GM23248 (cell line): ENCODE measurements at places on chromosomes 3 and 15. TPM values are rescaled to one million over a fixed set of nuclear protein-coding genes. Genes with fewer than 3 reads are reported as not detected.

DNA sequence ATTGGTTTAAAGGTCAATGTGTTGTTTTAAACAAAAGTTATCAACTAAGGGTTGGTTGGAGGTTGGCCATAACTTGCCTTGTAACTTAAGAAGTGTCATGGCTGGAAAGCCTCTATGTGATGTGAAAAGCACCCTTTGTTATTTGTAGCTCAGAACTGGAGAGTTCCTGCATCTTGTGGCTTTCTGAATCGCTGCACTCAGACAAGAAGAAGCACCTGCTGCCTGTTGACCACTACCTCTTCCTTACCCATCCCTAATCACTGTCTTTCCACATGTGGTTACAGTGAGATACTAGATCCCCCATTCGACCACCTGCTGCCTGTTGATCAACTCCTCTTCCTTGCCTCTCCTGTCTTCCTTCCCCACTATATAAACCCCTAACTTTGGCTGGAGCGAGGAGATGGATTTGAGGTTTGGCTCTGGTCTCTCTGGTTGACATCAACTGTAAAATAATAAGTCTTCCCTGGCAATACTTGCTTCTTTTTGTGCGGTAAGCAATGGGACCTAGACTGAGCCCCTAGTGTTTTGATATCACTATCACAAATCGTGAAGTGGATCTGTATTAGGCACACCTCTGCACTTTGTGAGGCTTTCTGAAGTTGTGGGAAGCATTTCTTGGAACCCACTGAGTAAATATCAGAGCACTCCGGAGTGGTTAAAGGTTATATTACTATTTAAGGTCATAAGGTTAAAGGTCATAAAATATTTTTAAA lies 13.8 kb downstream of the RPL39L start:
- H3K36me3 ChIP-seq = no peaks in the 10 kb centered on the region
- no peak overlapping the region for H3K27ac ChIP-seq
- H3K27me3 ChIP-seq = no peaks in the 10 kb centered on the region
- H3K4me3 ChIP-seq = no peak overlapping the region
- DNase-seq = no peak

GRCh38 chr15:99962006-99962561 lies 228.8 kb upstream of the LYSMD4 start:
- no peak overlapping the region for H3K27ac ChIP-seq
- H3K4me1 ChIP-seq = no peaks in the 10 kb centered on the region
- H3K36me3 ChIP-seq = no peaks in the 10 kb centered on the region
- H3K27me3 ChIP-seq = no peaks in the 10 kb centered on the region
- no peak overlapping the region for H3K4me3 ChIP-seq

The NMNAT3 gene
- not detected in 2 replicates for total RNA-seq

- H3K27ac ChIP-seq = no peak overlapping the region
- peaks cover 21% of the 10 kb centered on the region for H3K4me1 ChIP-seq
- peaks cover 4% of the 10 kb centered on the region; the same call in 1 of the 2 replicates for H3K36me3 ChIP-seq
Measured at GRCh38 chr3:53324105-53324504, 23.2 kb downstream of the DCP1A start.

- no peak overlapping the region for H3K27ac ChIP-seq
- DNase-seq = no peak
- no peak overlapping the region for H3K4me3 ChIP-seq
- no peaks in the 10 kb centered on the region for H3K27me3 ChIP-seq
- H3K4me1 ChIP-seq = peaks cover 12% of the 10 kb centered on the region; the same call in 1 of the 2 replicates
- peaks cover 4% of the 10 kb centered on the region; the same call in 1 of the 2 replicates for H3K36me3 ChIP-seq
Measured at GRCh38 chr3:136979204-136979603, 21.4 kb downstream of the IL20RB start.

The MEX3B gene
- 11.4 and 13.3 TPM in 2 replicates for total RNA-seq

DNA sequence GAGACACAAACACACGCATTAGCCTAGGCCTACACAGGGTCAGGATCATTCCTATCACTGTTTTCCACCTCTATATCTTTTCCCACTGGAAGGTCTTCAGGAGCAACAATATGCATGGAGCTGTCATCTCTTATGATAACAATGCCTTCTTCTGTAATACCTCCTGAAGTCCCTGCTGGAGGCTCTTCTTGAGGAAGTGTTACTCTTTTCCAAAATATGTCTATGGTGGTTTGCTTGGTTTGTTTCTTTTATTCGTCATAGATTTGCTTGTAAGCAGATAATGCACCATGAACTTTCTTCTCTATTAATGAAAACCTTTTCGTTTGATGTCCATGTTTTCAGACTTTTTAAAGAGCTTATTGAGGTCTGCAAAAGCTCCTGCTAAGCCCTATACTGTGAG lies 109.3 kb downstream of the GMPS start:
- H3K36me3 ChIP-seq = no peaks in the 10 kb centered on the region
- no peak overlapping the region for H3K27ac ChIP-seq
- no peaks in the 10 kb centered on the region for H3K27me3 ChIP-seq
- no peaks in the 10 kb centered on the region for H3K4me1 ChIP-seq
- peak; percentile 15 for DNase-seq

- H3K4me1 ChIP-seq = no peaks in the 10 kb centered on the region
- DNase-seq = no peak
Measured at GRCh38 chr15:48914717-48915116, 36.8 kb downstream of the EID1 start.

DNA sequence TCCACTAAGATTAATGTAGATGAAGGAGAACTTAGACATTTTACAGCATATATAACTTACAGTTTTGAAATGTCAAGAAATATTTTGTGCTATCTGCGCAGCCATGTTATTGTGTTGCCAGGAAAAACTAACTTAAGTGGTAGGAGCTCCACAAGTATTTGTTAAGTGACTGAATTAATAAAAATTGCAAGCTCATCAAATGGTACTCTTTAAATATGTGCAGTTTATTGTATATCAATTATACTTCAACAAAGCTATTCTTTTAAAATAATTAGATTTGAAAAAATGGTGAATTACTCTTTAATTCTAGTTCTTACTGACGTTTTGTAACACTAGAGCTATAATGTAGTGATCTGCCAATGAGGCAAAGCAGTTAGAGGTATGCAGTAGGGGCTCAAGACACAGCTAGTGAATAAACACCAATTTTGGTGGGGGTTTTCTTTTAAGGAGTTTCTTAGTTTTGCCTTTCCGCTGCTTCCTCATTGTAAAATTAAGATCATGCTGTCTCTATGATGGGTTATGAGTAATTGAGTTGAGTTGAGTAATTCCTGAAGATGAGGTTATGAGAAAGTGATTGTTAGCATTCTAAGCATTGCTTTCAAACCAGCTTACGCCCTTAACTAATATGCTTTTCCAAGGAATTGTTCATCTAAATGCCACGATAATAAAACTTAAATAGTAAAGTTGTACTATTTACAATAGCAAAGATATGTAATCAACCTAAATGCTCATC lies 10.9 kb upstream of the LXN start:
- H3K4me1 ChIP-seq = peaks cover 38% of the 10 kb centered on the region
- no peaks in the 10 kb centered on the region for H3K27me3 ChIP-seq
- peak; percentile 86 for DNase-seq
- H3K36me3 ChIP-seq = 0 out of 2 replicates have a peak, but pooled peaks cover 6% of the 10 kb centered on the region
- 0 out of 2 replicates have a peak overlapping the region, but pooled peaks have one; percentile 17 for H3K4me3 ChIP-seq

GRCh38 chr3:95408464-95408862 lies 1345.6 kb downstream of the NSUN3 start:
- DNase-seq = no peak
- no peaks in the 10 kb centered on the region for H3K27me3 ChIP-seq
- H3K4me1 ChIP-seq = no peaks in the 10 kb centered on the region
- no peaks in the 10 kb centered on the region for H3K36me3 ChIP-seq
- no peak overlapping the region for H3K4me3 ChIP-seq

- no peaks in the 10 kb centered on the region for H3K36me3 ChIP-seq
- no peaks in the 10 kb centered on the region for H3K27me3 ChIP-seq
- peak; percentile 49 for DNase-seq
- H3K4me1 ChIP-seq = no peaks in the 10 kb centered on the region
- H3K4me3 ChIP-seq = no peak overlapping the region
- no peak overlapping the region for H3K27ac ChIP-seq
Measured at GRCh38 chr3:155252535-155252934, 40.9 kb downstream of the STRIT1 start.

- H3K27me3 ChIP-seq = no peaks in the 10 kb centered on the region
- peak; percentile 100 for DNase-seq
- H3K36me3 ChIP-seq = no peaks in the 10 kb centered on the region
- H3K27ac ChIP-seq = peak overlapping the region; percentile 94
Measured at GRCh38 chr3:159765030-159765859, 223.4 kb upstream of the IL12A start.

The SELENOT gene
- total RNA-seq = 92.8 and 179 TPM in 2 replicates

DNA sequence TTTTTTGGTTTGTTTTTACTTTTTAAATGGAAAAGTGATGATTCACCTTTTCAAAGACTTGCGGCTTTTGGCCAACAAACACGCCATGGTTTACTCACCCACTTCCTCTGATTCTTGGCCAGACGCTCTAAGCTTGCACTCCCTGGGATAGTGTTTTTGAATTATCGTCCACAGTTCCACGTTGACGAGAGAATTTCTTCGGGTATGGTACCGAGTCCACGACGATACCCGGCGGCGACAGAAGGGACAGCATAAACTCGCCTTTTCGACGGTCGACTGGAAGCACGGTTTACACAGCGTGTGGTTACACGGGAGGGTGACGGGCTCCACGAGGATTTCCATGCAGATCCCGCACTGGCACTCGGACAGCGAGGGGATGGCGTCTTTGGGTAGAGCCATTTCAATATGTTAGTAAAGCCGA lies 783 bp downstream of the RNF168 start:
- DNase-seq = peak; percentile 98
- no peaks in the 10 kb centered on the region for H3K27me3 ChIP-seq
- peaks cover 22% of the 10 kb centered on the region for H3K4me1 ChIP-seq
- H3K36me3 ChIP-seq = no peaks in the 10 kb centered on the region
- H3K4me3 ChIP-seq = peak overlapping the region; percentile 91

The ASB14 gene
- not detected in 2 replicates for total RNA-seq

The GRAMD1C gene
- 3.2 and 19.9 TPM in 2 replicates for total RNA-seq

The RFX7 gene
- 5.8 and 6.3 TPM in 2 replicates for total RNA-seq

GRCh38 chr3:129365296-129366136 lies 62.9 kb downstream of the EFCAB12 start:
- no peaks in the 10 kb centered on the region for H3K36me3 ChIP-seq
- no peak overlapping the region for H3K27ac ChIP-seq
- peaks cover 17% of the 10 kb centered on the region for H3K27me3 ChIP-seq
- no peak for DNase-seq
- no peak overlapping the region for H3K4me3 ChIP-seq

DNA sequence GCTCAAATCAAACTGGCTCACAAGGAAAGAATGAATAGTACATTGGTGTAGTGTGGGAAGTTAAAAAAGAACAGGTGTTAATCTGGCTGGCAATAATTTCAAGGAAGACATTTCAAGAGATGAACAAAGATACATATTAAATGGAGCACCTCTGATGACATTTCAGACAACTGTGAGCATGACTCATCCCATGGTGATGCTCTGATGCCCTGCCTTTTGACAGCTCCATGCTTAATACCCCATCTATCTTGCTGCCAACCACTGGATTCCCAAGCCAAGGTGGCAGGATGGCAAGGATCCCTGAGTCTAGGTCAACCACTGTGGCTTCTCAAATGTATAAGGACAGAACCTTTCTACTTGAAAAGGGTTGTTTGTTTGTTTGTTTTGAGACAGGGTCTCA lies 29.3 kb downstream of the LRRC2 start:
- H3K4me3 ChIP-seq = no peak overlapping the region
- H3K4me1 ChIP-seq = peaks cover 21% of the 10 kb centered on the region
- no peak overlapping the region for H3K27ac ChIP-seq
- no peaks in the 10 kb centered on the region for H3K27me3 ChIP-seq

GRCh38 chr3:17194116-17194515 lies 309.4 kb downstream of the PLCL2 start:
- H3K27ac ChIP-seq = no peak overlapping the region
- DNase-seq = no peak
- H3K27me3 ChIP-seq = no peaks in the 10 kb centered on the region
- H3K4me1 ChIP-seq = peaks cover 13% of the 10 kb centered on the region

The TRAT1 gene
- not detected in 2 replicates for total RNA-seq

- H3K27ac ChIP-seq = peak overlapping the region; percentile 88
- H3K4me1 ChIP-seq = peaks cover 26% of the 10 kb centered on the region
- H3K27me3 ChIP-seq = no peaks in the 10 kb centered on the region
Measured at GRCh38 chr3:120559242-120560061, 36.7 kb upstream of the NDUFB4 start.

The MYRIP gene
- 0.32 TPM in 1 of 2 replicates, not detected in the other for total RNA-seq

The SOX14 gene
- total RNA-seq = not detected in 2 replicates

GRCh38 chr15:29470794-29471193 lies 201.2 kb upstream of the NSMCE3 start:
- no peaks in the 10 kb centered on the region for H3K27me3 ChIP-seq
- H3K27ac ChIP-seq = no peak overlapping the region
- no peaks in the 10 kb centered on the region for H3K36me3 ChIP-seq
- no peak overlapping the region for H3K4me3 ChIP-seq
- no peaks in the 10 kb centered on the region for H3K4me1 ChIP-seq
- DNase-seq = no peak

- DNase-seq = peak; percentile 34
- H3K4me1 ChIP-seq = peaks cover 22% of the 10 kb centered on the region
- no peaks in the 10 kb centered on the region for H3K36me3 ChIP-seq
- H3K27me3 ChIP-seq = no peaks in the 10 kb centered on the region
- no peak overlapping the region for H3K4me3 ChIP-seq
Measured at GRCh38 chr3:56923526-56924224, 121.9 kb upstream of the ARHGEF3 start.

The GMPPB gene
- 36.2 and 37.8 TPM in 2 replicates for total RNA-seq

The NUSAP1 gene
- 33.3 and 77.9 TPM in 2 replicates for total RNA-seq

GRCh38 chr3:169403855-169404519 lies 259.5 kb downstream of the MECOM start:
- no peak overlapping the region for H3K4me3 ChIP-seq
- no peaks in the 10 kb centered on the region for H3K36me3 ChIP-seq
- DNase-seq = no peak
- no peak overlapping the region for H3K27ac ChIP-seq
- peaks cover 23% of the 10 kb centered on the region; the same call in 1 of the 2 replicates for H3K27me3 ChIP-seq
- no peaks in the 10 kb centered on the region for H3K4me1 ChIP-seq

The RLBP1 gene
- not detected in 2 replicates for total RNA-seq

DNA sequence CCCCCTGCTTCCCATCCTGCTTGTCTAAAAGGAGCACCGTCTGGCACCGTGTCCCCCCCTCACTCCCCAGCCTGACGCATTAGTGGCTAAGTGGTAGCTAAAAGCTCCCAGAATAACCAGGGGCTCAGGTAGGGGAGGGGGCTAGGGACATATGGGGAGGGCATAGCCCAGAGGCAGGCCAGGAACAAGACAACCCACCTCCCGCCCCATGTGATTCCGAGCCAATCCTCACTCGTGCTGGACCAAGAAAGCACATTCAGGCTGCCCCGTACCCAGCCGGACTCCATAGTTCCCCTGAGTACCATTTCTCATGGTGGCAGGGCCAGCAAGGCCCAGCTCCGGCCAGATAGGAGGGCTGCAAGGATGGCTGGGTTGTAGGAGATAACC lies 11.5 kb downstream of the SEMA7A start:
- DNase-seq = no peak
- H3K4me3 ChIP-seq = peak overlapping the region; percentile 15; the same call in 1 of the 2 replicates
- peak overlapping the region; percentile 78 for H3K27ac ChIP-seq
- H3K36me3 ChIP-seq = no peaks in the 10 kb centered on the region
- no peaks in the 10 kb centered on the region for H3K27me3 ChIP-seq
